ENCODE measurements at places on chromosomes 2 and 18. TPM values are rescaled to one million over a fixed set of nuclear protein-coding genes. Genes with fewer than 3 reads are reported as not detected.

DNA sequence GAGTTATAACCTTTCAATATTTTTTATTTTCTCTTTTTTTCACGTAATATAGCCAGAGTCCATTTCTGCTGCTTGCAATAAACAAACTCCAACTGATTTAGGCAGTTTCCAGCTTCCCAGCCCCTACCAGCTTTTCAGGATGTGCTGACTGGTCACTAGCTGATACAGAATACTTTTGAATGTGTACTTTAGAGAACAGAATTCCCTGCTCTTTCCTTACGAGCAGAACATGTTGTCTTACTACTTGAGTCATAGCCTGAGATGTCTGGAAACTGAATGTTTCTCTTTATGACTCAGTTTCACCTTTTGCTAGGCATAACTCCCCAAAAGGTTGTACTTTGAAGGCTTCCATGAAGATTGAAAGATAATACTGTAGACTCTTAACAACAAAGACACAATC is 44.5 kb upstream of the KCNE4 start:
- no peak for DNase-seq

DNA sequence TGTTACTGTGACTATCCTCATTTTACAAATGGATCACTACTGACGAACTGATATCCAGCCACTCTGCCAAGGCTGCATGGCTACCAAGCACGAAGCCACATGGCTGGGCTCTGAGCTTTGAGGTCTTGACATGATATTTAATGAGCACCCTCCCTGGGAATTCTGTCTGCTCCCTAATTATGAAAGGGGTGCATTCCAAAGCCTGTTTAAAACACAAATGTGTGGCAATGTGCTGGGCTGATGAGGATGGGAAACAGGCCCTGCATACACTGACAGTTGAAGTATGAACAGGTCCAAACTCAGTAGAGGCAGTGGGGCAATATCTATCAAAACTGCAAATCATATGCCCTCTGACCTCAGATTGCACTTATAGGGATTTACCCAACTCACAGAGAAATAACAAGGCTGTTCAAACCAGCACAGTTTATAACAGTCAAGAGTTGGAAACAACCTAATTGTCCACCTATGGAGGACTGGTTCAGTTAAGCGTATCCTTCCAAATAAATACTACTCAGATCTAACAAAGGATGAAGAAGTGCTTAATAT is 20.8 kb downstream of the CDC42EP3 start:
- no peak for DNase-seq

GRCh38 chr2:26438526-26438925 is 36.8 kb downstream of the DRC1 start:
- no peak for DNase-seq

CHN1 gene
- 0.41 TPM for total RNA-seq

RAD51AP2 gene
- total RNA-seq, result not detected
